IPS-NIHi11 (cell line): ENCODE measurements at places on chromosomes 2 and 18.
A peak's percentile ranks its signal among the peaks of the same experiment; 100 is the strongest.

- DNase-seq: peak; percentile 22
Measured at GRCh38 chr2:204453730-204454167, 91.5 kb upstream of the PARD3B start.

DNA sequence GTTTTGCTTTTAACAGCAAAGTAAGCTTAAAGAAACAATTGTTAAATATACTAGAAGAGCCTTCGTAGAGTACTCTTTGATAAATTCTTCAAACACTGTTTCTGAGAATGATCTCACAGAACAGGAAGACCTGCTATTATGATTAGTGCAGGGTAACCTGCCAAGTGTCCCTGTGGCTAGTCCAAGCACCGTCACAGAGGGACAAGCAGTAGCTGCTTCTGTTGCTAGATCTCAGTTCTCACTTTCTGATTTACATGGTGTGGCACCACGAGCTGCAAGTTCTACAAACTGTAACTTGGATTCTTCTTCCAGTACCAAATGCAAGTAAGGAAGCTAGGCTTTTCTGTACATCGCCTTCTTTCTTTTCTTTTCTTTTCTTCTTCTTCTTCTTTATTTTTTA is 121.5 kb downstream of the PIEZO2 start:
- no peak for DNase-seq

GRCh38 chr2:27042985-27043634 is 8.4 kb upstream of the AGBL5 start:
- no peak for DNase-seq

- no peak for DNase-seq
Measured at GRCh38 chr2:184141866-184142265, 456.5 kb upstream of the ZNF804A start.

- no peak for DNase-seq
Measured at GRCh38 chr2:890214-890613, 60.4 kb upstream of the SNTG2 start.

- no peak for DNase-seq
Measured at GRCh38 chr2:45510701-45511420, 100.2 kb downstream of the SRBD1 start.

DNA sequence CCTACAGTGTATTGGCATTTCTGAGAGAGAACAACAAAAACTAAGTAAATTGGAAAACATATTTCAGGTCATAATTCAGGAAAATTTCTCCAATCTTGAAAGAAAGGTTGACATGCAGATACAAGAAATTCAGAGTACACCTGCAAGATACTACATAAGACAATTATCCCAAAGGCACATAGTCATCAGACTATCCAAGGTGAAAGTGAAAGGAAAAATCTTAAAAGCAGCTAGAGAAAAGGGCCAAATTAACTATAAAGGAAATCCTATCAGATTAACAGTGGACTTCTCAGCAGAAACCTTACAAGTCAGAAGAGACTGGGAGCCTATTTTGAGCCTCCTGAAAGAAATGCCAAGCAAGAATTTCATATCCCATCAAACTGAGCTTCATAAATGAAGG is 449.0 kb upstream of the MMADHC start:
- DNase-seq: no peak

GRCh38 chr2:5482929-5483331 is 209.3 kb upstream of the SOX11 start:
- no peak for DNase-seq

DNA sequence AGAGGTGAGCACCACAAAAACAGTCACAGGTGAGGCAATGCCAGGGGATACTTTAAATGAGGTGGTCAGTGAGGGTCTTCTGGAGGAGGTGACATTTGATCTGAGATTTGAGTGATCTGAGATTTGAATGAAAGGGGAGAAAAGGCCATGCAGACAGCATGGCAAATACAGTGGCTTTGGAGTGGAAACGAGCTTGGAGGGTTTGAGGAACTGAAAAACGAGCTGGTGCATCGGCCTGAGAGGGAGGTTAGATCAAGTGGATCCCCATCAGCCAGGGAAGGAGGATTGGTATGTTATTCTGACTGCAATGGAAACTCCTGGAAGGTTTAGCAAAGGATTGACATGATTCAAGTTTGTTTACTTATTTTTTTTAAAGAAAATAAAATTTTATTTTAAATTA is 245.1 kb downstream of the KCNS3 start:
- DNase-seq: no peak

DNA sequence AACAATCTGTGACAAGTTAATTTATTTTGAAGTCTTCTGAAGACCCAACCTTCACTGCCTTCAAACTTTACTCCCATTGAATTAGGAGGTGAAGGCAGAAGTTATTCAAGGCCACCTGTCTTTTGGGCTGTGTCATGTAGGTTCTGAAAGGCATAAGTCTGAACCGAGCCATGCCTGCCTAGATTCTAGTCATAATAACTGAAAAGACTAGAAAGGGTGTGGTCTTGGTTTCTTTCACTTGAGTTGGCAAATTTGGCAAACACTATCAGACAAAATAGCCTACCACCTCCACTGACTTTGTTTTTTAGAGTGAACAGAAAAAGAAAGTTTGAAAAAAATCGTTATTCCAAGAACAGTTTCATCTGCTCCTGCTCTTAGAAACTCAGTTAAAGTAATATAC is 38.4 kb downstream of the PPM1B start:
- no peak for DNase-seq

DNA sequence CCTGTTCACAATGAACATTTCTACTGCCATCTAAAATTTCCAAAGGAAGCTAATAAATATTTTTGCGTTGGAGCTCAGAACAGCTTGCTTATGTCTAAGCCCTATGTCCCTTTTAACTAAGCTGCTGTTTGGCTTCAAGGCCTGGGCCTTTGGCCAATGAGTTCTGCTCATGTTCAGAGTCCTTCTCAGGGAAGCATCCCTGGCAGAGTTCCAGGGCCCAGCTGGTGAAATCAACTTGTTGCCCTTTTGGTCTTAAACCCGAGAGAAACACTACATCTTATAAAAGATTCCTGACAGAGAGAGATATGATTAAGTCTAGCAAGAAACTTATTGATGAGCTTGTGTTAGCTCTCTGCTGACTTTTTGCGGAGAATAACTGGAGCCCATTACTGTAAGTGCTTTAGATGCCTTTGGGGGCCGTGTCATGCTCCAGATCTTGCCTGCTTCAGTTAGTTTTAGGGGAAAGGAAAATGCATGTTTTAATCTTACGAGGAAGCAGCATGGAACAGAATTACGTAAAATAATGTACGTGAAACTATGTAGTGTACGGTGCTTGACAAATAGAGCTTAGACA is 102.5 kb upstream of the NOSTRIN start:
- DNase-seq: no peak

DNA sequence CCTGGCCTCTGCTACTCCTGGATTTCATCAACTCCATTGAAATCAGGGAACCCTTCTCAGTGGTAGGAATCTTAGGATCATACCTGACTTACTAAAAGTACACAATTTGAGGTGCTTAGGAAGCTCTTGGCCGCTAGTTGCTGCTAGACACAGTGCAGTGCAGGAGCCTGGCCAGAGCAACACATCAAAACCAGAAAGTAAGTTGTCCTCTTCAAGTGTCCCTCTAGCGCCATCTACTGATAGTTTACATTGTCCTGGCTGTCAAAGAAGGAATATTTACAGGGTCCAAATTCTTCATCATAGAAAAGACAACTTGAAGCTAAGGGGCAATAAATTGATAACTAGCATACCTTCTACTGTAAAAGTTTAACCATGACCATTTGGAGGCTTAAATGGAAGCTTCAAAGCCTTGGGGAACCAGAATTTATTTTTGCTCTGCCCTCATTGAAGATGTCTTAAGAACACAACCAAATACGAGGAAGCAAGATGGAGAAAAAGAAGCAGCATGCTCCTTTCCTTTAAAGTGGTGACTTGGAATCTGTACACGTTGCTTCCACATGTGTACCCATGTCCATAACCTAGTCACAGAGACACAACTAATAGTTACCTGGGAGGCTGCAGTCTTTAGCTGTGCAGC is 889.1 kb upstream of the GCFC2 start:
- DNase-seq: peak; percentile 75

DNA sequence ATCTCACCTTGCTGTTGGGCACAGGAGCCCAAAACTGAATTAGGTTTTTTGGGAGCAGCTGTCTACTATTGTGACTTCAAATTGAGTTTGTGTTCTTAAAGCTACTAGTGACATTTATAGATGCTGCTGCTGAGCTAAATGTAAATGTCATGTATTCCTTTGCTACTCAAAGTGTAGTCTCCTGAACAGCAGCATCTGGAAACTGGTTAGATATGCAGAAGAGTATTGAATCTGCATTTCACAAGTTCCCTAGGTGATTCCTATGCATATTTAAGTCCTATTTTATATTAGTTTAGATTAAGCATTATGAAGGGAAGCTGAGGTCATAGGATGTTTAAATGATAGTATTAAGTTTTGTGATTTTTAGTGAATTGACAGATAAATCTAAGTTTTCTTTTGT is 67.5 kb downstream of the RAB3GAP1 start:
- no peak for DNase-seq

DNA sequence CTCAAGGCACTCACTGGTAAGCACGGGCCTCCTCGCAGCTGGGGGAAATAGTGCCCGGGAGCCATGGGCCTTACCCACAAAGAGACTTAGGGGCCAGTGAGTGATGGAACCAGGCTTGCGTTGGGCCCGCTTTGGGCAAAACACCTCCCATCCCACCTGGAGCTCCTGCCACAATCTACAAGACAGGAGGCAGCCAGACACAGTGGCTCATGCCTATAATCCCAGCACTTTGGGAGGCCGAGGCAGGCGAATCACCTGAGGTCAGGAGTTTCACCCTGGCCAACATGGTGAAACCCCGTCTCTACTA is 88.2 kb downstream of the TFCP2L1 start:
- no peak for DNase-seq

DNA sequence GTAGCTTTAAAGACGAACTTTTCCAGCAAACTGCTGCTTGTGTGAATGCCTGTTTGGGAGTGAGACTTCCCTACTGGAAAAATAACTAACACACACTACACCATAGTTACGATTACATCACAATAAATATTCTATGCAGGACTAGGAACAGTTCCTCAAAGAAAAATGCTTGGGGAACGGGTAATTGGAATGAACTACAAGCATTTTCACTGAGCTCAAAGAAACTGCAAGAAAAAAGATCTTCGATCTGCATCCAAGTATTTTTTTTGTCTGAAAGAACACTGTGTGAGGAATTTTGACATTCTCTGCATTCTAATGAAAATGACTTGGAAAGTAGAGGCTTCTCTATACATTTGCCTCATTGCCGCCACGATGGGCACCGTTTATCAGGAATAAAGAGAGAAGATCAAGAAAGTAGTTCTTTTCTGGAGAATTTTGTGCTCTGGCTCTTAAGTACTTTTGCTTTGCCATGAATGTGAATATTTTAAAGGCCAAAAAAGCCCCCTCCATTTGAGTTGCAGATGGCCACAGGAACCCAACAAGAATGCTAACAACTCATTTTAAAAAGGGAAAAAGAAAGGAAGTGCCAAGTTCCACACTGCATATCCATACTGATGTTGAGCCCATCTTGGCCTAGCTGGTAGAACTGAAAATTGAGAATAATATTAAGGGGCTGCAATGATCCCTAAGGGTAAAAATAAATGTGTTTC is 13.6 kb downstream of the LYPD1 start:
- DNase-seq: no peak

DNA sequence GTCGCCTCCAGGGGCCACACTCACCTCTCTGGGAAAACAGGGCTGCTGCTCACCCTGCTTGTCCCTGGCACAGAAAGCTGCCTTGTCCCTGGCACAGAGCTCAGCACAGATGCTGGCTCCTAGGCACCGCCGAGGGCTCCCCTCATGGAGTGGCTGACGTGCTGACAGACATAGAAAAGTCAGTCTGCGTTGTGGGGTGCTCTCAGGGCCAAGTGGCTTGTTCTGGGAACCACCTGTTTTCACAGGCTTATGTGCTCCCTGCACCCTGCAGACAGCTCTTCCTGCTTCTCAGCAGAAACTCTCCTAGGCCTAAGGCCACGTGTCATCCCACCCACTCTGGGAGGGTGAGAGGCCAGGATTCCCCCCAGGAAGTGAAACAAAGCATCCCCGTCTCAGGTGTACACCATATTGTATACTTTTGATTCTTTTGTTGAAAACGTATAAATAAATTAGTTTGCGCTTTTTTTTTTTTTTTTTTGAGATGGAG is 84.7 kb upstream of the TMEM200C start:
- no peak for DNase-seq

DNA sequence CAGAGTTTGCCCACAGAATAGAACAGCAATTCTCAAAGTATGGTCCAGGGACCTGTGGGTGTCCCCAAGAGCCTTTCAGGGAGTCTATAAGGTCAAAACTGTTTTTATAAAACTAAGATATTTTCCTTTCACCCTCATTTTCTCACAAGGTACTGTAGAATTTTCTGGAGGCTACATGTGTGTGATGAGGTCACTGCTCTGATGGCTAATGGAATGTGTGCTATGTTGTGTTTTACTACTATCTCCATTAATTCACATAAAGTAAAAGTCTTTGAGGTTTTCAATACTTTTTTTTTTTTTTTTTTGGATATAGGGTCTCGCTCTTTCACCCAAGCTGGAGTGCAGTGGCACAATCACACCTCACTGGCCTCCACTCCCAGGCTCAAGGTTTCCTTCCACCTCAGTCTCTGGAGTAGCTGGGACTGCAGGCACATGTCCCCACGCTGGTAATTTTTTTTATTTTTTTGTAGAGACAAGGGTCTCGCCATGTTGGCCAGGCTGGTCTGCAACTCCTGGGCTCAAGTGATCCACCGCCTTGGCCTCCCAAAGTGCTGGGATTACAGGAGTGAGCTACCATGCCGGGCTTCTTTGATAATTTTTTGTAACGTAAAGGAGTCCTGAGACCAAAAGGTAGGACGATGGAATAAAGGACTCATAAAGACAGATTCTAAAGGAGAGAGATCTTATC is 1.8 kb downstream of the TRABD2A start:
- DNase-seq: no peak

GRCh38 chr2:65678779-65679391 is 246.5 kb upstream of the SPRED2 start:
- no peak for DNase-seq

GRCh38 chr2:179437430-179437829 is 172.8 kb upstream of the SESTD1 start:
- no peak for DNase-seq

DNA sequence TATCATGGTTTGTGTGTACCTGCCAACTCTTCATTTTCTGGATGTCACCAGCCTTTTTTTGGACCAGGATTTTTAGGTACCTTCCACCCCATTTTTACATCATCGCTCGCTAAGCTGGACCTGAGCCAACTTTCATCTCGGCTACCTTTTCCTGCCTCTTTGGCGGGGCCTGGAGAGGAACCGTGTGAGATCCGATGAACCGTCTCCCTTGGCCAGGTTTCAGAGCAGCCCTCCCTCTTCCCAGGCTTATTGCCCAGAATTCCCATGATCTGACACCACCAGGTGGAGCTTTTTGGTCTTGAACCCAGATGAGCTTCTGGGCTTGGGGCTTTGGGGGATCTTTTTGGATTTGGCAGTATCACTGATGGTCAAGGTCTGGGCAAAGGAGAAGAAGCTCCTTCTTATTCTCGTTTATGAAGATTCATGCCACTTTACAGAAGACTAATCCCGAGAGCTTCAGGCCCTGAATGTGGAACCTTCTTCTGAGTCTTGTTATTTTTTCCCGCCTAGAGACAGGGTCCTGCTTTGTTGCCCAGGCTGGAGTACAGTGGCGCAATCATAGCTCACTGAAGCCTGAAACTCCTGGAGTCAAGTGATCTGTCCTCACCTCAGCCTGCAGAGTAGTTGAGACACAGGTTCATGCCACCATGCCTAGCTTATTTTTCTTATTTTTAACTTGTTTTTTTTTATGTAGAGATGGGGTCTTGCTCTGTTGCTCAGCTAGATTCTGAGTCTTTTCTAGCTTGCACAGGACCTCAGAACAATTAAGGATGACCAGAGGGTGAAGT is 50.4 kb downstream of the GATA6 start:
- DNase-seq: no peak
